GM12864 (cell line): ENCODE measurements at places on chromosomes 7 and 10.

- no peak for DNase-seq
These were observed 61.5 kb downstream of the NKX6-2 start for GRCh38 chr10:132724446-132724845.

DNA sequence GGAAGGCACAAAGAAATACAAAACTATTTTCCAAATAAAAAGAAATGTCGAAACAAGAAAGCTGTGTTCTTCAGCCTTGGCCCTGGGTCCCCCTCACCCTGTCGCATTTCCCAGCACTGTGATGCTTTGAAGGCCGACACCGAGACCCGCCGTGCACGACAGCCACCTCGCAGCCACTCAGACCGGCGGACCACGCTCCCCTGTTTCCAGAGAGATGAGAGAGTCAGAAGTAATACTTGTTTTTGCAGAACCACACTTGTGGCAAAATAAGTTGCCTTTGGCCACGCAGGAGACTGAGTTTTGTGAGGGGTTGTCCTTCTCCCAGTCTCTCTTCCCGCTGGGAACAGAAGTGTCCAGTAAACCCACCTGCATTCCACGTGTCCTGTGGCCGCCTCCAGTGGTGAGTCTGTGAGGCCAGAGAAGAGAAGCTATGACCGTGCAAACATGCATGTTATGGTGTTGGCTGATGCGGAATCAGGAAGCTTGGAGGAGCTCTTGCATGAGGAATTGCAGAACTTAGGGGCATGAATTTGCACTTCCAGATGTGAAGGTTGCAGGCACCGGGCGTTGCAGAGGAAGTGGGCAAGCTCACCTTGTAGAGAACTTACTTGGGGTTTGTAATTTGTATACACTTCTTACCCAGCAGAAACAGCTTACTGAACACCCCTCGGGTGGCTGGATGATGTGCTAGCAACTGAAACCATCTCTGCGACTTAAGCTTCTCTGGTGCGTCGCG is 194.5 kb downstream of the EBF3 start:
- no peak for DNase-seq

DNA sequence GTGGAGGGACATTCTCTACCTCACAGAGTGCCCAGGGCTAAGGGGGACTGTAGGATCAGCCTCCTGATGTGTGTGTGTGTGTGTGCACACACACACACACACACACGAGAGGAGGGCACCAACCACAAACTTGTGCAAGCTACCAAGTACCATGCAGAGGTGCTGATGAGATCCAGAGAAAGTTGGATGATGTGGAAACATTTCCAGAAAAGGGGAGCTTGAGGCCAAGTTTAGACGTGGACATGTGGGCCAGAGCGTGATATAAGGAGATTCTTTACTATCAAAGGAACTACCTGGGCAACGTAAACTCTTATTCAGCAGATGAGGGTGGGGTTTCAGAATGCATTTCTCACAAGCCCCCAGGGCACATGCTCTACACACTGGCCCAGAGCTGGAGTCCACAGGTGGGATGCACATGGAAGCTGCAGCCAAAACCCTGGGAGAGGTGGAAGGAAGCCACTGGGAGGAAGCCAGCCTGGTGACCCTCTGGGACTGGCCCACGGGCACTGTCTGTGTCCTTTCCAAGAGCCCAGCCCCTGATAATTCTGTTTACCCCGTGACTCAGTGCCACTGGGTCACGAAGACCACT is 53.5 kb downstream of the DLG5 start:
- no peak for DNase-seq

GRCh38 chr7:81926154-81926553 is 156.3 kb upstream of the HGF start:
- no peak for DNase-seq

GRCh38 chr7:115099906-115100305 is 178.0 kb downstream of the MDFIC start:
- no peak for DNase-seq

- no peak for DNase-seq
These were observed 477.4 kb upstream of the FZD8 start for GRCh38 chr10:36119455-36119854.

DNA sequence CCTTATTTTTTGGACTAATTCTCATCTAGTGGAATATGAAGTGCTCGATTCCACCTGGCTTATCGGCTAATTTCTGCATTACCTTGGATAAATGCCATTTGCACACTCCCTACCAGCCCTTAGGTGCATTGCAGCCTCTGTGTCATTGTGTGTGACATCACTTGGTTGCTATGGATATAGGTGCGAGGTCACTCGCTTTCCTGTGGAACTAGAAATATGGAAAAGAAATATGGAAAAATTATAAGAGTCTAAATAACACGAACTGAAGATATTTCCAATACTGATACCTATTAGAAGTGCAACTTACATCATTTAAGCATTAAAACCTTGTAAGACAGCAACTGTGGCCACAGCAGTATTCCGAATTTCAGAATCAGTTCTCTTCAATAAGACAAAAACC is 2.0 kb downstream of the YWHAG start:
- no peak for DNase-seq

- no peak for DNase-seq
These were observed 165.5 kb upstream of the SMIM30 start for GRCh38 chr7:113283861-113284260.

DNA sequence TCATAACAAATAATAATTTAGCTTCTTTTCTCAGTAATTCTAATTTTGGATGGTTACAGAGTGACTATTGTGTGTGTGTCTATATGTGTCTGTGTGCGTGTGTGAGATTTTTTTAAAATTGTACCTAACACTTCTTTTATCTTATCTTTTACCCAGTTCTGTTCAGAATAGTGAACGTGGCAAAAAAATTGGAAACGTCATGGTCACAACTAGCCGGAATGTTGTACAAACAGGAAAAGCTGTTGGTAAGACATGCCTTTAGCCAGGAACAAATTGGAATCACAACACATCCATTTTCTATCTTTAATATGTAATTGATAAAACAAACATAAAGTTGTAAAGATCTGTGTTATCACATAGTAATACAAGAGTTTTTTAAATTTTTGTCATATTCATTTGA is 85.4 kb downstream of the AVL9 start:
- no peak for DNase-seq

GRCh38 chr7:46527360-46527759 is 606.3 kb upstream of the IGFBP3 start:
- DNase-seq, result no peak

GRCh38 chr10:84965468-84965867 is 637.1 kb downstream of the CCSER2 start:
- no peak for DNase-seq

DNA sequence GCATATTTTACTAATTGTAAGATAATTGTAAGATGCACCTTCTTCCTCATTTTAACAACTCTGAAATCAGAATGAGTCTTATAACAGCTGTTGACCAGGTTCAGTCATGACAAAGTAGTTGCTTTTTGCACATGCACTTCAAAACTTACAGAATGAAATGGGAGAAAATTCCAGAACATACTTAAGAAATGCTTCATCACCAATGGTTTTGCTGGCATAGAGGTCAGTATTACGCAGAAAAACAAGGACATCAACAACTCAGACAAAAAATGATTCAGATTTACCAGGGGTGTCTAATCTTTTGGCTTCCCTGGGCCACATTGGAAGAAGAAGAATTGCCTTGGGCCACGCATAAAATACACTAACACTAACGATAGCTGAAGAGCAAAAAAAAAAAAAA is 13.3 kb downstream of the COL28A1 start:
- no peak for DNase-seq

DNA sequence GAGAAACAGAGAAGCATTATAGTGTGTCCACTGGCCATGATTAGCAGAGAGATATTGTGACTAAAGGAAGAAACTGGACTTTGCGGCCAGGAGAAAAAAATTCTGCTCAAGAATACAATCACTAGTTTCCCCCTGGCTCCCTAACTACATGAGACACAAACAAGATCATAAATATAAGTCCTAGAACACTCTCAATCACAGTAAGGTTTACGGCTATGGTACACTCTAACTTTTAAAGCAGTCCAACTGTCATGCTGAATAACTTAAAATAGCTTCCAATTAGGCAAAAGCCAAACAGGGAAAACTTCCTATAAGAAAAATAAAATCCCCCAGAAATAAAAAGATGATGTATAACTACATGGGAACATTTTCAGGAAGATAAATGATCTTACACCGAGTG is 132.1 kb downstream of the STRA8 start:
- no peak for DNase-seq

- no peak for DNase-seq
These were observed 623 bp upstream of the CEP41 start for GRCh38 chr7:130441408-130441869.

GRCh38 chr7:26584987-26585665 is 279.3 kb downstream of the SKAP2 start:
- DNase-seq, result no peak

DNA sequence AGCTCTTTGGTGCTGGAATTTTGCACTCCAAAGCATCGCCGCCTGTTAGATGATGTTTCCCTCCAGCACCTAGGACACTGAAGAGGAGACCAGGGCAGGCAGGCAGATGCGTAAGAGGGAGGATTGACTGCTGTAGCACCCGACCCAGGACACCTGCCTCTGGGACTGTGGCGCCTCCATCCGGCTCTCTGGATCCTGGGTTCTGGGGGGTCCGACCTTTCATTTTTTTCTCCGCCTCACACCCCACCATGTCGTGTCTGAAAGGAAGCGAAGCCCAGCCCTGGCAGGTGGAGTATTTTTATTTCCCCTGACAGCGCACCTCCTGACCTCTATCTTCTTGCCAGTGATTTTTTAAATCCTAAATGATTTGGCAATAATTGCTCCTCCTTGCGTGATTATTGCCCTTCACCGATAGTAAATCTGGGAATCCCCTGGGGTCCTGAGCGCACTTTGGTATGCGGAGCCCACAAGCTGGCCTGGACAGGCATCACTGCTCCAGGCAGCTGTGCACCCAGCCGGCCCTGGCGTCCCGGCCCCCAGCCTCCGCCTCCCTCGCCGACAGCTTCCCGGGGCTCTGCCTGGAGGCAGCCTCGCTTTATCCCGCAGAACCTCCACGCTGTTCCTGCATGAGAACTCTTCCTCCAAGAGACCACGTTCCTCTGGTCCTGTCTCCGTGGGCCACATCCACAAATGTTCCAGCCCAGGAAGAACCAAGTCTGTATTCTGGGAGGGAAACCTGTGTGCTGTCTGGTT is 48.4 kb downstream of the LHPP start:
- DNase-seq, result no peak

DNA sequence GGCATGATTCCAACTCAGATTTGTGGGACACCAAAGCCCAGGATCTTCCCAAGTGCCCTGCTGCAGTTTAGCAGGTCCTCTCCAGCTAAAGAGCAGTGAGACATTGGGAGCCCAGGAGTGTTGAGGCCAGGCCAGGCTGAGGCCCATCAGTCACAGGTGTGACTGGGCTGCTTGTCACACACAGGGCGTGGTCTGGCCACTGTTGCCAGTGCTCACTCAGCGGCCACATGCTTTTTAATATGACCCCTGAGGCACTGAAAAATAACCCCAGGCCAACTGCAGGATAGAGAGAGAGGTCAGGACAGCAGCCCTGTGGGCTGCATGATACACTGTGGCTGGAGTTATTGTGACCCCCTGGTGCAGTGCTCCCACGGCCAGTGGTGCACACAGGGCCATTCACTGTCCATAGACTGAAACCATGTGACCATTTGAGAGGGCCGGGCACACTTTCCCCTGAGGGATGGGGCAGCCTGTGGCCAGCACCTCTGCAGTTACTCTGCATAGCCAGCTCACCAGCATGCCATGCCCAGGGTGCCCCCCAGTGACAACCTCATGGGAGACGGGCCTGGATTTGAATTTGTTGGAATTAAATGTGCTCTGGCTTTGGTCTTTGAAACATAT is 4.2 kb downstream of the GDF2 start:
- no peak for DNase-seq

DNA sequence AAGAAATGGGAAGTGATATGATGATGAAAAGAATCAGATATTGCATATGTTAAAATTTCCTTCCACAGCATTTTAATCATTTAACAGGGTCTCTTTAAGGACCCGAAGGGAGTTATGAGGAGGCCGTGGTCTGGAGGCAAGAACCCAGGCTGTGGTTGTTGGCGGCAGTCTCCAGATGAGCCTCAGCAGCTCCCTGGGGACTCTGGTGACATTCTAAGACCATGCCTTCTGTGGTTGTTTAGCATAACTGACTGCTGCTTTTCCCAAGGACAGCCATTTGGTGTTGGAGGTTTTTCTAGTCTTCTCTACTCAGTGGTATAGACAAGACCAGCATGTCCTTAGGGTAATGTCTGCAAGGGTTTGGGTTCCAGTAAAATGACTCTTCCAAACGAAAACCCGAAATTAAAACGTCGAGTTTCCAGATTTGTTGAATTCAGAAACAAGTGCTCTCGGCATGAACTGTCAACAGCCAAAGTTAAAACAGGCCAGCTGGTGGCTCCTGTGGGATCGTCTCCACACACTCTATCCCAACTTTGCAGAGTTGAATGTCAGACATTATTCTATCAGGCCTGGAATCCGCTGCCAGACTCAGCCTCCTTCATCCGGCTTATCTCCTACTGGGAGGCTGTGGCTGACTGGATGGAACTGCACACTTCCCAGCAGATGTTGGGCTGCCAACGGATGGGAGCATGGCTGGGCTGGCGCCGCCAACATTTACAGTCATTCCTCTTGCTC is 183.1 kb downstream of the TAX1BP1 start:
- DNase-seq, result no peak

- DNase-seq, result no peak
These were observed 22.6 kb downstream of the EPDR1 start for GRCh38 chr7:37942934-37943610.

- DNase-seq, result no peak
These were observed 170.0 kb upstream of the MKLN1 start for GRCh38 chr7:131157530-131158243.

DNA sequence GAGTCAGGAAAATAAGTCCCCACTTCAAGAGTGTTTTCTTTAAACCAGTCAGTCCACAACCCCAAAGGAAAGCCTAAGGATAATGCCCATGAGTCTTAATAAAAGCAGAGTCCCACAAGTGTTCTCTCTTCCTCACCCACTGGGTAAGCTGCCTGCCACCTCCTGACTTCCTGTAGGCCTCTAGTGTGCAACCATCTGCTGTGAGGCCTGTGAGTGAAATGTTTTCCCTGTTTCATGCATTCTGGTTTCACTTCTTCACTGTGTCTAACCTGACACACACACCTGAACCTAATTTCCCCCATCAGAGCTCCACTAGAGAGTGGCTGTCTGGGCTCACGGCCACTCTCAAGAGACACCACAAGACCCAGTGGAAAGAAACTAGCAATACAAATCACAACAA is 38.9 kb upstream of the GDF10 start:
- DNase-seq, result peak; percentile 59
